ENCODE measurements at places on chromosomes 11 and 22.

DNA sequence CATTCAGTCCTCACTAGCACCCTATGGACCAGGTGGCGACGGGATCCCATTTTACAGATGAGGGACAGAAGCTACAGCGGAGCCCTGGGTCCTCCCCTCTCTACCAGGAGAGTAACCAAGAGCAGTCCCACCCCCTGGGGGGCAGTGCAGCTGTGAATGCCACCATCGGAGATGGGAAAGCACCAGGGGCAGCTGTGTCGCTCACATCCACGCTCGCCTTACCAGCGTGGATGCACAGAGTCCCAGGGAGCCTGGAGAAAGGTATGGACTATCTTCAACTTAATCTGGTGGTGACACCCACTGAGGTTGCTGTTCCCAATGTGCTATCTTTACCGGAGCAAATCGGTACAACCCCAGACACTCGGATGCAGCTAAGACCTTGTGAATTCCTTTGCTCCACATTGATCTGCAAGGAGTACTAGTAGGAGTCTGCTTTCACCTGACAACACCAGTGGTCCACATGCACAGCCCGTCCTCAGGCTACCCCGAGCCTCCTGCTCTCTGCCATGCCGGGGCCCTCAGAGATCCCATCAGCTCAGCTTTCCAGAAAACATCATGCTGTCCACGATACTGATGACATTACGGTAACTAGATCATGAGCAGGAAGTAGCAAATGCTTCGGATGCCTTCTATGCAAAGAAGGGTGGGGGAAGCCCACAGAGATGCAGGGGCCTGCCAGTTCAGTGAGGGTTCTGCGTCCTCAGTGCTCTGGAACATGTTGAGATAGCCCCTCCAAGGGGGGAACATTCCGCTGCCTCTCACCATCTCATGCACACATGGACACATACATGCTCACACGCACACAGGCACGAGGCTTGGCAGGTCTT is 126.0 kb downstream of the CTTN start:
- no peak for DNase-seq

- DNase-seq: no peak
Observed at GRCh38 chr11:69342588-69343330, 48.8 kb downstream of the MYEOV start.

DNA sequence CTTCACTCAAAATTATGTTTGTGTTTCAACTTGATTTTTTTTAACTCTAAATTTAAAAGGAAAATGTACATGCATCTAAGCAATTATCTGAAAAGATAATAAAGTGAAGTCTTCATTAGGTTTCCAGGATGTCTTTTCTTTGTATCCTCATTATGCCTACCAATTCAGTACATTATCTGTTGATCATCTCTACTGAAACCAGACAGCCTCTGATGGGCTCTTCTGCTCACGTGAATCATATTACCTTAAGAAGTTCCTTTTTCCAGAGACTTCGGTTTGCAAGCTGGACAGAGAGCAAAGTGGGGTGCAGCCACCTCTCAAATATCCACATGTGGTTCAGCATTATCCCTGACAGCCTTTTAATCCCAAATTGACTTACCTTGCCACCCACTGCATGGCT is 158.4 kb downstream of the CADM1 start:
- no peak for DNase-seq

GRCh38 chr11:8832571-8833260 is 78.3 kb upstream of the AKIP1 start:
- no peak for DNase-seq

DNA sequence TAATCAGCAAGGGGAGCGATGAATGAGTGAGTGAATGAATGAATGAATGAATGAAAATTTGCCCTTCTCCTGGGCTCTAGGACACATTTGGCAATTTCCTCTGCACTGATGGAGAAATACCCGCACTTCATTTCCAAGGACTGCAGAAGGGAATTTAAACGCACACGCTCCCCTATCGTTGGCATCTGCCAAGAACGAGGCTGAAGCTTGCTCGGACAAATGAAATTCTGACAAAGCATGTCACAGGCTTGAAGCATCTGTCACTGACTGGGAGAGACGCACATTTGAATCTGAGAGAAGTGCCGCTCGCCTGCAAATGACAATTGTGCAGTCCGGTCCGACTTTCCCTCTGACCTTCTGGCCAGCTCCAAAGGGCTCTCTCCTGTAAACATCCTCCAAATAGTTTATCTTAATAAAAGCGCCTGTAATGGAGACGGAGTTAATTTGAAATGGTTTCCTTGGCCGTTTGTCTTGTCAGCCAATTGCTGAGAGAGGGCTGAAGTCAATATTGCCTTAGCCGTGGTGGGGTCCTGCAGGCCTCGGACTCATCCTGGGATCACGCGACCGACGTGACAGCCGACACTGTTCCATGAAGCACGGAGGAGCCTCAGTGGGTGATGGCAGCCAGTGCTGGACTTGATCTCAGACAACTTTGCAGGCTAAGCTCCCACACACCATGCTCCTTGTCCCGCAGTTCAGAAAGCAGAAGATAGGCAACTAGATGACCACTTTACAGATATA is 260.7 kb downstream of the MN1 start:
- DNase-seq: no peak

- no peak for DNase-seq
Observed at GRCh38 chr22:31650391-31650790, 11.6 kb downstream of the PISD start.

DNA sequence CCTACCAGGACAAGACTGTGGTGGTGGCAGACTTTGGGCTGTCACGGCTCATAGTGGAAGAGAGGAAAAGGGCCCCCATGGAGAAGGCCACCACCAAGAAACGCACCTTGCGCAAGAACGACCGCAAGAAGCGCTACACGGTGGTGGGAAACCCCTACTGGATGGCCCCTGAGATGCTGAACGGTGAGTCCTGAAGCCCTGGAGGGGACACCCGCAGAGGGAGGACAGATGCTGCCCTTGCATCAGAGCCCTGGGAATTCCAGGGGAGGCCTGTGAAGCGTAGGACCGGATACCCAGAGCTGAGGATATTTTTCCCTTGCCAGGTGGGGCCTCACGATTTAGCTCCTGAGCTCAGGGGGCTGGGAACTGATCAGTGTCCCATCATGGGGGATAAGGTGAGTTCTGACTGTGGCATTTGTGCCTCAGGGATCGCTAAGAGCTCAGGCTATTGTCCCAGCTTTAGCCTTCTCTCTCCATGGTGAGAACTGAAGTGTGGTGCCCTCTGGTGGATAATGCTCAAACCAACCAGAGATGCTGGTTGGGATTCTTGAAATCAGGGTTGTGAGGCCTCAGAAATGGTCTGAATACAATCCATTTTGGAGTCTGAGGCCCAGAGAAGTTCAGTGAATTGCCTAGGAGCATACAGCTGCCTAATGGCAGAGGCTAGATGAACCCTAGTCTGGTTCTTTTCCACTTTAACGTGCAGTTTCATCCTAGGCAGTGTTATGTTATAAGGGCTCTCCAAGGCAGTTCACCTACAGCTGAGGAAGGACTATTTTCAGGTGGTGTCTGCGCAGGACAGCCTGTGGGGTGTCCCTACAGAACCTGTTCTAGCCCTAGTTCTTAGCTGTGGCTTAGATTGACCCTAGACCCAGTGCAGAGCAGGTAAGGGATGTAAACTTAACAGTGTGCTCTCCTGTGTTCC is 19.5 kb downstream of the PIK3IP1 start:
- peak; percentile 43 for DNase-seq

DNA sequence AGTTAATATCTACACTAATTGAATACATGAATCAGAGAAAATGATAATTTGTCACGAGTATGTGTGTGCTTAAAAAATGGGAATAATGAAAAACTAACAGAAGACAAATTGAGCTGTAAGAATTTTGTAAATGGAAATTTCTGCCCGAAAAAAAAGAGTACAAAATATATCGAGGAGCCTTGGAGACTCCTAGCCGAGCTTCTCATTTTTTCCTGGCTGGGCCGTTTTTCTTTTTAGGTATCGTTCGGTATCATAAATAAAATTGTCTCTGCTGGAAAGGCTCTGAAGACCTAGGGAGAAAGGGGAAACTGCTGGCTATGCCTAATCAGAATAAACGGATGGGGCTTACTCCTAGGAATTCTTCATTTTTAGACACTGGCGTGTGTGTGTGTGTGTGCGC is 227.2 kb upstream of the RAG2 start:
- DNase-seq: no peak

- DNase-seq: no peak
Observed at GRCh38 chr11:35178873-35179272, 39.9 kb downstream of the CD44 start.

GRCh38 chr11:122354025-122354697 is 238.1 kb upstream of the BLID start:
- DNase-seq: no peak

DNA sequence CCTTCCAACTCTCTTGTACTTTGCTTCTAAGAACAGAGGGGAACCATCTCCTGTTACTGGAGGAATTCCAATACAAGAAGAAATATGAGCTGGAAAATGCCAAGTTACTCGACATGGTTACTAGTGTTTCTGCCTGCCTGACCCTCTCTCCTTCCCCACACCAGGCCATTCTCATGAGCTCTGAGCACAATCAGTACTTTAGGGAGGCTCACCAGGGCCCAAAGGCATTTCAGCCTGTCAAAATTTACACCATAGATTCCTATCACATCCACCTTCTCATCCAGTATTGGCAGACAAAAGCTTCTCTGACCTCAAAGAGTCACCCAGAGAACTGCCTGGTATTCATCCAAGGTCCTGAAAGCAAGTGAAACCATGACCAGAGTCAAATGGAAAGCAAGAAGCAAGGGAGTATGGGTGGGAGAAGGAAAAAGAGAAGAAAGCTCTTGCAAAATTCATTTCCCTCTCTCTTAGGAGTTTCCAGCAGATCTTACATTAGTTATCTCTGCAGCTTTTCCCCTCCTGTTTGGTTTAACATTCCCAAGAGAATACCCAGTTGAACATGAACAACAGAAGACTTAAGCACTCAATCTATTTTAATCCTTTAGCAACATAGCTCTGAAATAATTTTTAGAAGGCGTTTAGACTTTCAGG is 58.7 kb upstream of the NCAM1 start:
- no peak for DNase-seq

- DNase-seq: no peak
Observed at GRCh38 chr11:86984701-86985100, 29.5 kb upstream of the FZD4 start.

DNA sequence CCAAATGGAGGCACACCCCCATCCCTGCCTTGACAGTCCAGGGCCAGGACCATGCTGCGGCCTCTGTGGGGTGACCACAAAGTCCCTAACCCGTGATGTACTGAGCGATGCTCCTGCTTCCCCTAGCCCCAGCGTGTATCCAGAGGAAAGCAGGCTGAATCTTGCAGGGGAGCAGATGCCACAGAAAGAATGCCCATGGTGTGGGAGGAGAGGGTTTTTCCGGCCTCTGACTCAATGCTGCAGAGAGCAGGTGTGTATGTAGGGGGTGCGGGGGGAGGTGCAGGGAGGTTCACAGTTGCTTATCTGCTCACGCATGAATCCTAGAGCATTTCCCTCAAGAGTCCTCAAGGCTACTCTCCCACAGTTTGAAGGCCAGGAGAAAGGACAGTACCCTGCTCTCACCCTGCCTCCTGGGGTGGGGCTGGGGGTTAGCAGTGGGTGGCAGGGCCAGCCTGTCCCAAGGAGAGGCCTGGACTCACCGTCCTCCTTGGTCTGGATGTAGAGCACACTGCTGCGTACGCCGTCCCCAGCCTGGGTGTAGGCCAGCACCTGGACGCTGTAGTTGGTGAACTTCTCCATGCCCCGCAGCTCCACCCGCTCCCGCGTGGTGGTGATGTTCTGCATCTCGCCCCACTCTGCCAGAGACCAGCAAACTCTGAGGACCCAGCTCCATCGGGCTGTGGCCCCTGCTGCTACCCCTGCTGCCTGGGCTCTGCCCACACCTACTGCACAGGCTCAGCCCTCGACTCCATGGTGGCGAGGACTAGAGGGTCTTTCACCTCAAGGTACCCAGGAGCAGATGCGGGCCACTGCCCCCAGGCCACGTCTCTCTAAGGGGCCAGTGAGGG is 130.8 kb downstream of the CEP164 start:
- peak; percentile 43 for DNase-seq

DNA sequence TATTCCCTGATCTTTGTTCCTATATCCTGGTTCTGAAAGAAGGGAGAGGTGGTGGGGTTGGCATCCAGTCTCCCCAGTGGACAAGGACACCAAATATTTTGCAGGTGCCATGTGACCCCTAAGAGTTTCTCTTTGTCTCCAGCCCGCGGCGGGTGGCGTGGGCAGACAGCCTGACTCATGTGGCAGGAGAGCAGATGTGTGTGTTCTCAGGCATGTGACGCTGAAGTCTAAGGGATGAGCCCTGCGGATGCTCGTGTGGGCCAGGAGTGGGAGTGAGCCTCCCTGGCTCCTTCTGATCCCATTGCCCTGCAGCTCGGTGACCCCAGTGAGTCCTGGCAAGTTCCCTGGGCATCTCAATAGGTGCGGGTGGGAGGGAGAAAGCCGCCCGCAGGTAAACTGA is 94.8 kb upstream of the TBCEL start:
- DNase-seq: no peak

DNA sequence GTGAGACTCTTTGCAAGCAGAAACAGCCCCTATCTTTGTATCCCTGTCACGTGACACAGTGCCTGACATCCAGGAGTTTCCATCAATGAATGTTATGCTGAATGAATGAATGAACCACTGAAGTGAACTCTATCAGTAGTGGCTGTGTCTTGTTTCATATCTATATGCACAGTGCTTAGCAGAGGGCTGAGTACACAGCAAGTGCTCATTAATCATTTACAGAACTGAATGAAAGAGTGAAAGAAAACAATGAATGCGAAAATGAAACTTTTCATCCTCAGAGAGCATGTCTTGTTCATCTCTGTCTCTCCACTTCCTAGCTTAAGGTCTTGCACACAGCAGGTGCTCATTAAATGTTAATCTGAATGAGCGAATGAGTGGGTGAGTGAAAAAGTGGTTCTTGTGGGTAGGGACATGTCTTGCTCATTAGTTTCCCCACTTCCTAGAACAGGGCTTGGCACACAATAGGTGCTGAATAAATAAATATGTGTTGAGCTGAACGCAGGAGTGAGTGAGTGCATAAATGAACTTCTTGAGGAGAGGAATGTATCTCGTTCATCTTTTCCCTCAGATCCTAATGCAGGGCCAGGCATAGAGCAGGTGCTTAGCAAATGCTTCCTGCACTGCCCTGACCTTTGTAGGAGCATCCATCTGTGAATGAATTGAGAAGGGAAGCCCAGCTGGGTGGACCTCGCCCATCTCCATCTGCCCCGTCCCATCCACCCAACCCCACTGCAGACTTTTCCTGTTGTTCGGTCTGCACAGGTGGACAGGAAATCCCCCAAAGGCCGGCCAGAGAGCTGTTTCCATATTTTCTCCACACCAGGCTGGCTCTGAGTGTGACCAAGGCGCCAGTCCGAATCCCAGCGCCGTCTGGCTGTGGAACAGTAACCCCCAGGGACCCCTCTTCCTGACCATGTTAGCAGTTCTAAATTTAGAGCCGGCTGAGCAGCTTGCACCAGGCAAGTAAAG is 113.4 kb upstream of the CRYBB3 start:
- peak; percentile 19 for DNase-seq

GRCh38 chr11:117612177-117612576 is 184.8 kb downstream of the DSCAML1 start:
- no peak for DNase-seq

DNA sequence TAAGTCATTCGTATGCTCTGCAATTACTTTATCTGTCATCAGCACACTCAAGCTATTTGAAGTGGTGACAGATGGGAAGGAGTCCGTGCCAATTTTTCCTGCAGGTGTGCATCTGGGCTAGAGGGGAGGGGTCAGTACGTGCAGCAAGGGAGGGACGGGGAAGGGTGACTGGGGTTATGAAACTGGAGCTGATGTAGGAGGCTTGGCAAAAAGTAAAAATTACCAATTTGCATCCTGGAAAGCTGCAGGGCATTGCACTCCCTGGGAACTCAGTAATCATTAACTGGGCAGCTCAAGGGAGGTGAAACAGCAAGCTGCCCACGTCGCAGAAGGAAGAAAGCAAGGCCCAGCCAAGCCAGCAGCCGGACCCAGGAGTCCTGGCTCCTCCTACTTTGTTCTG is 87.1 kb upstream of the TMEM45B start:
- no peak for DNase-seq
